ENCODE measurements at places on chromosomes 2 and 18.

- no peak for DNase-seq
Measured at GRCh38 chr18:67553437-67553836, 36.9 kb upstream of the DSEL start.

DNA sequence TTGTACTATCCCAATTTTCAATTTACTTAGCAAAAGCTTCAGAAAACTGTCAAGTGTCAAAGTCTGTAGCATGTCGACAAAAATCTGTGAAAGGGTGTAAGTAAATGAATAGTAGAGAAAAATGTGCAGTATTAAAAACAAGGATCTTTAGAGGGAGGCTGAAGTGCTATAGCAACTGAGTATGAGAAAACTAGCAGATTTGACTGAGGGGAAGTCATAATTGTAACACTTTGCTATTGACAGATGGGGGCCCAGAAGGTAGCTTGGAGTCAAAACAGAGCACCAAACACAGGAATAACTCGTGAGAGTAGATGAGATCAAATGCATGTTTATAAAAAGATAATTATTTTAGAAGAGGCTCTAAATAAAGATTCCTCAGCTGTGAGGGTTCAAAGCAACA is 657.7 kb downstream of the TMEM182 start:
- DNase-seq, result no peak

DNA sequence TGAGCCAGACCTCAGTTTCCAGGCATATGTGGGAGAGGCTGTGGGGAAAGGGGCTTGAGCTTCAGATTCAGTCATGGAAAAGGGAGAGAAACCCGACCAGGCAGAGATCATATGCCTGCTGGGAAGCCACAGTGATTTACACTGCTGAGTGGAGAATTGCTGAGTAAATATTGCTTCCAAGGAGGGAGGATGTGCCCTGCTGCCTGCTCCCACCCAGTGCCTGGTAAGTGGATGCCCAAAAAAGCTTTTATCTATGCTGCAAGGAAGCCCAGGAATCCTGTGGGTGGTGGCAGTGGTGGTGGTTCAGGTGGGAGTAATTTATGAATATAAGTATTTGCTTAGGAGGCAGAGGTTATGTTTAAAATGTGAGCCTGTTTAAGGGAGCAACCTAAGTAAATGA is 39.5 kb downstream of the INO80C start:
- DNase-seq, result no peak

- DNase-seq, result no peak
Measured at GRCh38 chr2:44456946-44457345, 95.2 kb downstream of the CAMKMT start.

DNA sequence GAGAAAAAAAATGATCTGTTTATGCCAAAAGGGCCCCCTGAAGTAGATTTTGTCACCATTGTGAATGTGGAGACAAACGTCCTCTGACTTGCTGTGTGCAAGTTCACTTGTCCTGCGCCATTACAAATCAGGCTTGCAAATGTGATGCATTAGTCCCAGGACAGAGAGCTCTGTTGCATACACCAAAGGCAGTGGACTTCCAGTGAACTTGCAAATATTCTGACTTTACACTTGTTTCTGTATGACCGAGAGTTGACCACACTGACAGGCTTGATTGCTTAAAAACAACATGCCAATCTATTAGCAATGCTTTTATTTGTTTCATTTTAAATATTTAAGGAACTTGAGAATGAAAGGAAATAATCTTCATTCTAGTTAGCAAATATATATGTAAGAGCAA is 293.2 kb downstream of the PLCL1 start:
- DNase-seq, result no peak

- no peak for DNase-seq
Measured at GRCh38 chr2:241816431-241817121, 7.6 kb downstream of the NEU4 start.

GRCh38 chr2:190318514-190318913 is 1.1 kb downstream of the HIBCH start:
- no peak for DNase-seq

DNA sequence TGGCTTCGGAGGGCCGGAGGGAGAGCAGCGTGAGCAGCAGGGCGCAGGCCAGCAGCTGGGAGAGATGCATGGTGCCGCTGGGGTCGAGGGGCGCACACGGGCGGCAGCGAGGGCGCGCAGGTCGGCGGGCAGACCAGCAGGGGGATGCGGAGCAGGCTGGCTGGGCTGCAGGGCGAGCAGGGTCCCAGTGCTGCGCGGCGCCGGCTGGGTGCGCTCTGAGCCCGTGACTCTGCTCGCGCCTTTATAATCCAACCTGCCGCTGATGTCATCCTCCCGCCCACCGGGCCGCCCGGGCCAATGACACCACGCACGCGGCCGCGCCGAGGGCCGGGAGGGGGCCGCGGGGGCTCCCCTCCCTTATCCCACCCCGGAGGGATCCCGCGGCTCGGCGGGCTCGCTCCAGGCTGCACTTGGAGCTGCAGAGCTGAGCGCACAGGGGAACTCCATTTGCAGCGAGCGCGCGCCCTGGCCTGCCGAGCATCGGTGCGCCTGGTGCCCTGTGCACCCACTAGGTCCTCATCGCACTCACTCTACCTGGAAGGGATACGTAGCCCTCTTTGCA is at the start of gene NPPC:
NPPC (minus strand) TSS at position 217 of the 562 bp plus-strand sequence; CDS start at position 70, 147 bp downstream.
- DNase-seq, result peak; percentile 53

GRCh38 chr18:50775207-50775606 is 44.6 kb downstream of the MRO start:
- no peak for DNase-seq

DNA sequence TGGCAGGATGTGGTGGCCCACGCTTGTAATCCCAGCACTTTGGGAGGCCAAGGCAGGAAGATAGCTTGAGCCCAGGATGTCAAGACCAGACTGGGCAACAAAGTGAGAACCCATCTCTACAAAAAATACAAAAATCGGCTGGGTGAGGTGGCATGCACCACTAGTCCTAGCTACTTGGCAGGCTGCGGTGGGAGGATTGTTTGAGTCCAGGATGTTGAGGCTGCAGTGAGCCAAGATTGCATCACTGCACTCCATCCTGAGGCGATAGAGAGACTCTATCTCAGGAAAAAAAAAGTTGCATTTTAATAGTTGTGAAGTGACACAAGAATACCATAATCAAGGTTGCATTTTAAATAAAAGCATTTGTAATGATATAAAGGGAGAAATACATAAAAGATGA is 124.1 kb upstream of the SLC38A11 start:
- no peak for DNase-seq

DNA sequence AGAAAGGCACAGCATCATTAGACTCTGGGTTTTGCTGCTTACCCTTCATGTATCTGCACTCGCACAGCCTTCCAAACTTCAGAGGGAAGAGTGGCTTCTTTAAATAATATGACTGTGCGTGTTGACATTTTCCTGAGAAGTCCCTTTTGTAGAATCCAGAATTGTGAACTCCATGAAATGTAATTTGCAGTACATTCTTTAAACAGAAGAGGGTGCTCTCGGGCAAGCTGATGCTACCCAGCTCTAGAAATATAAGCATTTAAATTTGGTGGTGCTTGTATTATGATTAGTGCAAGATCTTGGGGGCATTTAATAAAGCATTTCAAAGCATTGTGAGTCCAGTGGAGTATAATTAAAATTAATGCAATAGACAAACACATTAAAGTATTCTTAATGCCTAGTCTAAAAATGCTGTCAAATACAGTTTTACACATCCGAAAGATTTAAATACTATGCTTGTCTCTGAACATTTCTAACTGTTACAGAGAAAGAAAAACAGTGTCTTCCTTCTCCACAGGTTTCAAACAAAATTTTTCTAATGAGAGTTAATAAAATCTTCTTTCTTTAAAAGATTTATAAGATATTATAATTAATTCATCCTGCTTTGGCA is 17.3 kb upstream of the GTF2A1L start:
- peak; percentile 43 for DNase-seq

DNA sequence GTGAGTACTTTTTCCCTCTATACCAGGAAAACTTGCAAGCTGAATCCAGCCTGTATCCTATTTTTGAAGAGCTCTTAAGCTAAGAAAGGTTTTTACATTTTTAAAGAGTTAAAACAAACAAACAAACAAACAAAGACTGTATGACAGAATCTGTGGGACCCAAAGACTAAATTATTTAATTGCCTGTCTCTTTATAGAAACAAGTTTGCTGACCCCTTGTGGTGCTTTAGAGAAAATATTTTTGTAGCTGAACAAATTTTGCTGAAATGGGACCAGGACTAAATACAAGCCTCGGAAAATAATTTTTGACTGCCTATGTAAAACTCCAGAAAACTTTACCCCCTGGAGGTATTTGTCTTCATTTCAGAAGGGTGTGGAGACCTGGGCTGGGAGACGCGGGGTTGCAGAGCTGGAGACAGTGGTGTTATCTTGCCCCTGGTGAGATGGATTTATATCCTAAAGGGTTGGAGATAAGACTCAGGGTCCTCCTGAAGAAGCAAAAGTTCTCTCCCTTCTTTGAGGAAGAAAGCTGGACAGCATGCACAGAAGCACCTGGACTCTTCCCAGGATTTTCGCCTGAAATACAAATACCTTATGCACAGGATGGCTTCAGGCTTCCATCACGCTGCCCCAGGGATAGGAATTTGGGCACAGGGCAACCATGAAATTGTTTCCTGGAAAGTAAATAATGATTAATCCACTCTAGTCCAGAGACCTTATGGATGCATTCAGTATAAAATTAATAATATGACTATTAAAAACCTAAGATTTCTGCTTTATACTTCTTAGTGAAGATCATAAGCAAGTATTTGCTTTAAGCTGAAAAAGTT is 54.3 kb downstream of the TMX3 start:
- peak; percentile 52 for DNase-seq

DNA sequence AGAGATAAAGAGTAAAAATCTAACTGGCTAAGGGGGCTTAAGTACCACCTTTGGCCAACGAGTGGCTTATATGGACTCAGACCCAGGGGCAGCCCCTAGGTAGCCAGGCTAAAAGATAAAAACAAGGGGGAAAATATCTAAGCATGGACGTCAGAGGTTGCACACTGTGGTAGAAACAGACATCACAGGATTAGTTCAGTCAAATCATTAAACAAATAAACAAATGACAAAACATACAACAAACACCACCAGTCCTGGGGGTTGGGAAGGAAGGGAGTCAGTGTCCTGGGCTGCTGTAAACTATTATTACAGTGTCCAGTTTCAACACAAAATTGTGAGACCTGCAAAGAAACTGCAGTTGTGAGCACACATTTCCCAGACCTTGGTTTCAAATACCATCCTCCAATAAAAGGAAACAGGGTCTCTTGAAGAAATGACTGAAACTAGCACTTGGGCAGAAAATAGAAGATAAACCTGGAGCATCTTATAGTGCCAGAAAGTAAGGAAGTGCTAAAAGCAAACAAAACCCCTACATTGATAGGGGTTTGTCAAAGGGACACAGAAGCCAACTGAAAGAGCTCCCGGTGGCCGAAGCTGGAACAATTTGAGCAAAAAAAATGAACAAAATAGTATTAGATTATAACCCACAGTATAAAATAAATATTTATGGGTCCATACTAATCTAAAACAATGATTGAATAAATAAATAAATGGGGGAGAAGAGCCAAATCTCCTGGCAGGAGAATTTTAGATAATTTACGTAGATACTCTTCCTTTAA is 154.8 kb upstream of the KLF7 start:
- no peak for DNase-seq

DNA sequence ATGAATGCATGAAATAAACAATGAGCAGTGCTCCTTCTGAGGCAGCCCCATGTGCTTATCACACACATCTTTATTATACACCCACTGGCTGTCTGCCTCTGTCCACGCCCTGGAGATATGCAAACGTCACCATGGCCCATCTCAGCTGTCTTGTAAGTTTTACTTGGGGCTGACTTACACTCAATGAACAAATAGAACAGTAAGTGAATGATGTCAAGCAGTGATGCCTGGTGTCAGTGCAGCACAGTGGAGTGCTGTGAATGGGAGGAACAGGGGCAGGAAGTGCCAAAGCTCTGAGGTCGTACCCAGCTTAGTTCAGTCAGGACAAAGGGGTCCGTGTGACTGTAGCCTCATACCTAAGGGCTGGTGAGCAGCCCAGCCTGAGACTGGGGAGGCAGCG is 659.5 kb upstream of the HS6ST1 start:
- DNase-seq, result peak; percentile 14

- DNase-seq, result peak; percentile 12
Measured at GRCh38 chr2:110674620-110675555, 3.0 kb downstream of the BUB1 start.

DNA sequence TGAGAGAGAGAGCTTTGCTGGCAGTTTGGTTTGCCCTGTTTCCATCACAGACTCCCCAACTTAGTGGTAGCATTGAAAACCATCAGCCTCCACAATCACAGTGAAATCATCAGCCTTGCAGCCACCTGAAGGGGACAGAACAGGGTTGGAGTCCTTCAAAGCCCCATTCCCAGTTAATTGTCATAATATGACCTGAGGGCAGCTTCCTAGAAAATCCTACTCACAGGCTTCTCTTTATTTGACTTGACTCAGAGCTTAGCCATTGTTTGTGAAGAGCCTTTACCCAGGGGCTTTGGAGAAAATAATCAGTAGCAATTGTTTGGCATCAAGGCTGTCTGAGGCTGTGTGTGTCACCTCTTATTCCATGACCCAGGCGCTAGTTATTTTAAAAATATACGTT is 308.7 kb downstream of the CBLN2 start:
- DNase-seq, result no peak

DNA sequence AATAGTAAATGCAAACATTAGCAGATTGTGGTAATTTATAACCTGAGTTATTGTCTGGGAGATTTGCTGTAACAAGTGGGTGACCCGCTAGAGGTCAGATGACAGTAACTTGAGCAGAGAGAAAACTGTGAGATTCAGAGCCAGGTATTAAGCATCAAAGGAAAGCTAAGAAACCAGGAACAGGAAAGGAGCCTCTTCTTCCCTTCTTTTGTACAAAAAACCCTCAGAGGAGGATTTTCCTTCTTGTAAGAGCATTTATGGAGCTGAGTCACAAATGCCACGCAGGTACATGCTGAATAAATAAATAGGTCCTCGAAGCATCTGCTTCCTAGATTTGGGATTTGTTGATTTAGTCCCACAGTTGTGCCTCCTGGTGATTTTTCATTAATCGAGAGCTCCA is 146.5 kb downstream of the SH3BP4 start:
- no peak for DNase-seq

DNA sequence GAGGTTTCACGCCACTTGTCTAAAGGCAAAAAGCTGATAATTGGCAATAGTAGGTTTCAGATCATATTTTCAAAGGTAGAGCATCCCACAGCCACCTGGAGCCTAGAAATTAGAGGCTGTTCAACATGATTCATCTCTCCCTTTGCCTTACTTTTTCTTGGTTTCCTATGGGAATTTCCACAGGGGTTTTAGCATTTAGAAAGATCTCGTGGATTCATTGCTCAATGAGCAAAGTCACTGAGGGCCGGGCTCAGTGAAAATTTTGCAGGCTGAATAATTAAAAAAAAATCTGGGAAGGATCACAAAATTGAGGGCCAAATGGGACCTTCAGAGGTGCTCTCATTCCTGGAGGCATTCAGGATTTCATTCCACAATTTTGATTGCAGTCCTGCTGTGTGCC is 137.1 kb downstream of the VAPA start:
- DNase-seq, result no peak

DNA sequence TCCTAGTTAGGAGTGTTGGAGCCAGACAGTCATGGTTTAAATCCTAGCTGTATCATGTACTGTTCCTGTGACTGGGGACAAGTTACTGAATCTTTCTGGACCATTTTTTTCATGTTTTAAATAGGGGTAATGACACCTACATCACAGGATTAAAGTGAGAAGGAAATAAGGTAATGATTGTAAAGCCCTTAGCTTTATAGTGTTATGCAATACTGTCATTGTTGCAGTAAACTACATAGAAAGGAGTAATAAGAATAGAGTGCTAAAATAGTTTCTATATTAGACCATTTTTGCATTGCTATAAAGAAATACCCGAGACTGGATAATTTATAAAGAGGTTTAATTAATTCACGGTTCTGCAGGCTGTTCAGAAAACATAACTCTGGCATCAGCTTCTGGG is 14.5 kb downstream of the AGPS start:
- DNase-seq, result no peak

- no peak for DNase-seq
Measured at GRCh38 chr18:10147226-10147625, 233.4 kb downstream of the VAPA start.

All from fibroblast of skin of right biceps (primary cell).